GM23338 (cell line): ENCODE measurements at places on chromosomes 7 and 10. TPM values are rescaled to one million over a fixed set of nuclear protein-coding genes. Genes with fewer than 3 reads are reported as not detected.
A peak's percentile ranks its signal among the peaks of the same experiment; 100 is the strongest.

GRCh38 chr10:132879408-132880127 lies 62.8 kb downstream of the CFAP46 start:
- H3K36me3 ChIP-seq = no peaks in the 10 kb centered on the region
- H3K27me3 ChIP-seq = no peaks in the 10 kb centered on the region
- DNase-seq = no peak
- H3K27ac ChIP-seq = peak overlapping the region; percentile 45; the same call in 1 of the 2 replicates
- no peak overlapping the region for H3K4me3 ChIP-seq

DNA sequence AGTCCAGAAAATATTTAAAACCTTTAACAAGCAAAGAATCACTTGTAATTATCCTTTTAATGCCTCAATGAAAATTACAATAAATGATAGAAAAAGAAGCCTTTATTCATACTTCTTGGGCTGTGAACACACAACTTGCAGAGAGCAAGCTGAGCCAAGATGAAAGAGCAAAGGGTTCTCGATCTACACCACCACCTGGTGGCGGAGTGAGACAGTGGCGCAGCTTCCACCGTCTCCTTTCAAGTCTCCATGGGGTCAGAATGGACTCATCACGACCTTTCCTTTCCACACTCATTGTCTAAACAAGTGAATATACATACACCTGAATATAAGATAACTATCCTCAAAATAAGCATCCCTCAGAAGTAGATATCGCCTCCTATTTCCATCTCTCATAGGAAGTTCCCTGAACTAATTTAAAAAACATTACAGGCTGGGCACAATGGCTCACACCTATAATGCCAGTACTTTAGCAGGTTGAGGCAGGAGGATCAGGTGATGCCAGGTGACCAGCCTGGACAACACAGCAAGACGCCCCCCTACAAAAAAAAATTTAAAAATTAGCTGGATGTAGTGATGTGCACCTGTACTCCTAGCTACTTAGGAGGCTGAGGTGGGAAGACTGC lies 40.7 kb downstream of the ATE1 start:
- H3K36me3 ChIP-seq = no peaks in the 10 kb centered on the region
- H3K27ac ChIP-seq = no peak overlapping the region
- H3K4me3 ChIP-seq = no peak overlapping the region
- peak; percentile 85 for DNase-seq

CLRN3 gene
- total RNA-seq = not detected in 2 replicates

- peaks cover 37% of the 10 kb centered on the region for H3K4me1 ChIP-seq
- DNase-seq = peak; percentile 67
- no peaks in the 10 kb centered on the region for H3K27me3 ChIP-seq
These were observed 459.0 kb downstream of the GATA3 start for GRCh38 chr10:8513155-8514147.

DNA sequence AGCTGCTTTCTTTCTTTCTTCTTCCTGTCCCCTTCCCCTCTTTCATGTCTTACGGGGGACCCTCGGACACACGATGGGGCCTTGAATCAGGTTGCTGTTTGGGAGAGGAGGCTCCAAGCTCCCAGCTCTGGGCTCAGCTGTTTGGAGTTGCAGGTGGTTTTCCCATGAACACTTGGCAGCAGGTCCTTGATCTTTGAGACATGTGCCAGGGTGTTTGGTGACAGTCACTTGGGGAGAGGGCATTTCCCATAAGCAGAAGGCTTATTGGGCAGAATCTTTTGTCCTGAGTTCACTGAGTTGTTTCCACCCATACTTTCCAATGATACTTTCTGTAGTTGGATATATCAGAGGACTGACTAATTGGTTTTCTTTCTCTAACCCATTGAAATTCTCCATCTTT lies 104.7 kb upstream of the SH2B2 start:
- H3K36me3 ChIP-seq = peaks cover 8% of the 10 kb centered on the region
- DNase-seq = no peak
- no peaks in the 10 kb centered on the region for H3K4me1 ChIP-seq
- H3K27me3 ChIP-seq = no peaks in the 10 kb centered on the region
- no peak overlapping the region for H3K4me3 ChIP-seq
- H3K27ac ChIP-seq = no peak overlapping the region

DNA sequence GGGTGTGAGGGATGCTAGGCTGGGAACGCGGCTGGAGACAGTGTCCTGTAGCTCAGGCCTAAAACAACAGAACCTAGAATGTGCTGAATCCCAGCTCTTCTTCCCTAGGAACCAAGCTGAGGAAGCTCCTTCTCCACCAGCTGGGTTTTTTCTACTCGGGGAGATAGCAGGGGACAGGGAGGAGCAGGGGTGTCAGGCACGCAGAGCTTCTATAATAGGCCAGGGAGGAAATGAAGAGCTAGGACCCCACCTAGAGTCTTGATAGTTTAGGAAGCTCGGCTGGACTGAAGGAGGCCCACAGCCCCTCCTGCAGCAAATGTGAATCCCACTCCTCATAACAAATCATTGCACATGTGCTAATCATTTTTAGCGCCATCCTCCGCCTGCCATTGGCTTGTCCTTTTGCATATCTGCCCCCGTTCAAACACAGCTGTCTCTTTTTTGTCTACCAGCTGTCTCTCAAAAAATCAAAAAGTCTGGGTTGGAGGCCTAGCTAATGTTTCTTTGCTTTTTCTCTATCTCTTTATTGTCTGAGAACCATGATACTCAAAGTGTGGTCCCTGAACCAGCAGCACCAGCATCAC lies 24.1 kb upstream of the FAM180A start:
- no peak overlapping the region for H3K4me3 ChIP-seq
- no peaks in the 10 kb centered on the region for H3K4me1 ChIP-seq
- DNase-seq = no peak
- no peak overlapping the region for H3K27ac ChIP-seq
- no peaks in the 10 kb centered on the region for H3K36me3 ChIP-seq

DNA sequence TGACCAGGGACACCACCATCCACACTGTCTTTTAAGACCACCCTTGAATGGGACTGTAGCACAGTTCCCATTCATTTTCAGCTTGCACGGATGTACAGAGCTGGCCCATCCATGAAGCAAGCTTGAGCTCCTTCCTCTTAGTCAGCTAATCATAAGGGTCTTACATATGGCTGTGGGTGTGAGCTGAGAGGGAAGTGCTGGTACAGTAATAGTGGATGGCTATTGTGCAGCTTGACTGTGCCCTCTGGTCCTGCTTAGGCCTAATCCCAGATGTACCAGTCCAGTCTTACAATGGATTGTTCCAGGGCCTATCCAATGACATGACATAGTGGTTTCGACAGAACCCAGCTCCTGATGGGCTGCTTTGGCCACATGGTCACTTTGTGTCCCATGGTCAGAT lies 96.9 kb upstream of the ZNF438 start:
- no peaks in the 10 kb centered on the region for H3K4me1 ChIP-seq
- H3K36me3 ChIP-seq = no peaks in the 10 kb centered on the region
- no peak for DNase-seq
- no peak overlapping the region for H3K4me3 ChIP-seq
- no peak overlapping the region for H3K27ac ChIP-seq
- 0 out of 2 replicates have a peak, but pooled peaks cover 3% of the 10 kb centered on the region for H3K27me3 ChIP-seq

C7orf33 gene
- total RNA-seq = not detected in 2 replicates

- DNase-seq = peak; percentile 17
- no peak overlapping the region for H3K4me3 ChIP-seq
- no peaks in the 10 kb centered on the region for H3K4me1 ChIP-seq
- H3K36me3 ChIP-seq = no peaks in the 10 kb centered on the region
- no peaks in the 10 kb centered on the region for H3K27me3 ChIP-seq
These were observed 32.7 kb upstream of the RBAK start for GRCh38 chr7:5012985-5013384.

DNA sequence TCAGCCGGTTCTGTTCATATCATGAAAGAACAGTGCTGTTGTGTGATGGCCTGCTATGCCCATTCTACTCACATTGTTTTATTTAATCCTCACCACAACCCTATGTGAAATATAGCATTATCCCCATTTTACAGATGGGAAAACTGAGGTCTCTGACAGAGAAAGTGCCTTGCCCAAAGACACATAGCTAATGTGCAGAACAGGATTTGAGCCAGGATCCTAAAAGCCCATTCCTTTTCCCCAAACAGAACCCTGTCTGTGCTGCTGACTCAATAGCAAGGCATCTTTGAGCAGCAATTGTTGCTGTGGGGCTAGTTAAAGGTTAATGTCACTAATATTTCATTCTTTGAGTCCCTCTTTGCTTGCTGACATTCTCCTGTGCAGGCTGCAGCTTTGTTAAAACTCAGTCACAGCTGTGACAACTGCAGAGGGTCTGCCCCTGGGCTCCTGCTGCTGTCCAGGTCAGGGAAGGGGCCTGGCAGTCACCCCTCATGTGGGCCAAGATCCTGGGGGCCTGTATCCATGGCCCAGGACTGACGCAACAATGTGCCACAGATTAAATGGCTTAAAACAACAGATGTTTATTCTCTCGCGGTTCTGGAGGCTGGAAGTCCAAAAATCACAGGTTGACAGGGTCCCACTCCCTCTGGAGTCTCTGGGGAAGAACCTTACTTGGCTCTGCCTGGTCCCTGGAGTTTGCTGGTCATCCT lies 40.4 kb downstream of the AFAP1L2 start:
- no peaks in the 10 kb centered on the region for H3K36me3 ChIP-seq
- H3K27ac ChIP-seq = no peak overlapping the region
- no peaks in the 10 kb centered on the region for H3K27me3 ChIP-seq

PPP1R17 gene
- 0.27 and 0.52 TPM in 2 replicates for total RNA-seq

A1CF gene
- not detected in 2 replicates for total RNA-seq

DNA sequence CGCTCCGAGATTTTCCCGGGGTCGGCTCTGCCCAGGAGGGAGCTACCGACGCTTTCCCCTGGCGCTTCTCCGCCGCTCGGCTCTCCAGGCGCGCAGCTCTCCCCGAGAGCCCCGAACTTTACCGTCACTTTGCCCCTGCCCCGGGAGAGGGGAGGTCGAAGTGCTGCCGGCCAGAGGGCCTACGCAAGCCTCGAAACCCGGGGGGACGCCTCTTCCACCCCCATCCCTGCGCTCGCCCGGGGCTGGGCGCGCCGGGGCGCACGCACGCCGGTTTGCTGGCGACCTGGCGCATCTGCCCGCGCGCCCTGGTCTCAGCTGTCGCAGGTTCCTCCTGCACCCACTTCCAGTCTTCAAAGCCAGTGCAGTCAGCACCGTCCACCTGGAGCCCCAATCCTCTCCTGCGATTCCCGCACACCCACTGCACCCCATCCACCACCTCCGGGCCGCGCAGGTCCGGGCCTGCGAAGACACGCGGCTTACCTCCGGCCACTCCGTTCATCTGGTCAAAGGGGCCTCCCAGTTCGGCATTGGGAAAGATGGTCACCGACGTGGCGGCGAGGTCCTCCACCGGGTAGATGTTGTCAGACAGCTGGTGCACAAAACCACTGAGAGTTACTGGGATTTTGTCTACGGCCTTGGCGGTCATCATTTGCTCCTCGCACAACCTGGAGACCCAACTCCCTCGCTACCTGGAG lies 638 bp downstream of the EGR2 start:
- no peaks in the 10 kb centered on the region for H3K36me3 ChIP-seq
- peak; percentile 50 for DNase-seq
- no peak overlapping the region for H3K27ac ChIP-seq
- H3K27me3 ChIP-seq = peaks cover 70% of the 10 kb centered on the region

DNA sequence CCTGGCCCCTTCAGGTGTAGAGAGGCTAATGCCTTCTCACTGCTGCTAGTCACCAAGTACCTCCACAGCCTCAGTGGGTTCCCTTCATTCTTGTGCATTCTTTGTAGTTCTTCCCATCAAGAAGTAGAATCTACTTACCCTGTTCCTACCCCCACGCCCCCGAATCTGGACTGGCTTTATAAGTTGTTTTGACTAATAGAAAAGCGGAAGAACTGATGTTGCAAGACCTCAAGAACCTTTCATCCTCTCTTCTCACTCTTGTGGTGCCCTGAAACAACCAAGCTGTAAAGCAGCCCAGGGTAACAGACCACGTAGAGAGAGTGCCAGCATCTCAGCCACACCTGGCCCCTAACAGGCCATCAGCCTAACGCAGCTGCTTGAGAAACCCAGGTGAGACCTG lies 23.2 kb upstream of the LAMB1 start:
- H3K27me3 ChIP-seq = no peaks in the 10 kb centered on the region
- no peak overlapping the region for H3K4me3 ChIP-seq
- no peaks in the 10 kb centered on the region for H3K36me3 ChIP-seq
- DNase-seq = no peak
- no peak overlapping the region for H3K27ac ChIP-seq
- H3K4me1 ChIP-seq = no peaks in the 10 kb centered on the region

DNA sequence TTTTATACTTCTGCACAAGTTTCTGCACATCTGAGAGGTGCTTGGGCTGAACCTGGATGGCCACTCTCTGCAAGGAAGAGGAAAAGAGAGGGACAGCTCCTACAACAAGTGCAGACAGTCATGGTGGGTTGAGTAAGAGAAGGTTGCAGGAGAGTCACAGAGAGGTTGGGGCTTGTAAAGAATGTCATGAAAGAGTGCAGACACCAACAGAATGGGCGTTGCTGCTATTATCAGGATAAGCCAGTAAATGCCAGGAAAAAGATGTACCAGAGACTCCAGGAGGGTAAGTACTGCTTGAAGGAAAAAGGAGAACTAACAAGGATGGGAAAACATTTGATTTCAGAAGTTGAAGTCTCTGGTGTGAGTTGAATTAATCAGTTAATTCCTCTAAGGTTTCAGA lies 77.8 kb upstream of the NRP1 start:
- no peaks in the 10 kb centered on the region for H3K4me1 ChIP-seq
- H3K27me3 ChIP-seq = no peaks in the 10 kb centered on the region
- no peak for DNase-seq
- H3K4me3 ChIP-seq = no peak overlapping the region

AMZ1 gene
- total RNA-seq = 0.73 and 1.6 TPM in 2 replicates

- H3K4me1 ChIP-seq = peaks cover 25% of the 10 kb centered on the region
- no peak overlapping the region for H3K27ac ChIP-seq
- no peaks in the 10 kb centered on the region for H3K36me3 ChIP-seq
- no peak overlapping the region for H3K4me3 ChIP-seq
- no peak for DNase-seq
These were observed 26.2 kb upstream of the CYP26C1 start for GRCh38 chr10:93034426-93034825.

EPHA1 gene
- total RNA-seq = 119 and 154 TPM in 2 replicates

DNA sequence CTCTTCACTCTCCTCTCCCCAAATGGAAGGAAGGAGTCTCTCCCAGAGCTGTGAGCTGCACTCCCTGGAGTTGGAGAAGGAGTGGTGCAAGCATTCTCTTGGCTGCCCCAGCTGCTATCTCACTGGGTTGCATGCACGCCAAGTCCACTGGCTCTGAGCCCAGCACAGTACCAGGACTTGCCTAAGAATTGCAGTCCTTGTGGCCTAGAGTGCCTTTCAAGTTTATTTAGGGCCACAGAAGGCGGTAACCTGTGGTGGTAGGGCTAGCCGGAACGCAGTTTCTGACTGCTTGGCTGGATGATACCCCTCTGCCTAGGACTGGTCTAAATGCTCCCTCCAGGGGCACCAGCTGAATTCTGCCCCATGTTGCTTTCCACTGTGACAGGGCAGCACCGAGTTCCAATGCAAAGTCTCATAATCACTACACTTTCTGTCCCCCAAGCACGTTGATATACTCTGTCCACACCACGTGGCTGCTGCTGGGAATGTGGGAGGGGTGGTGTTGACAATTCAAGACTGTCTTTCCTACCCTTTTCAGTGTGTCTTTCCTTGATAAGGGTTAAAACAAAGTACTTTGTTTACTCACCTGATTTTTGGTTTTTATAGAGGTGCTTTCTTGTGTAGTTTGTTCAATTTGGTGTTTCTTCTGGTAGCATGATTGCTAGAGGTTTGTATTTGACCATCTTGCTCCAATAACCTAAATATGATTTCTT lies 57.0 kb downstream of the PHTF2 start:
- no peaks in the 10 kb centered on the region for H3K36me3 ChIP-seq
- no peak overlapping the region for H3K27ac ChIP-seq
- no peaks in the 10 kb centered on the region for H3K4me1 ChIP-seq
- H3K27me3 ChIP-seq = no peaks in the 10 kb centered on the region

GRCh38 chr10:102069071-102069470 lies 3.9 kb downstream of the HPS6 start:
- H3K4me3 ChIP-seq = no peak overlapping the region
- H3K36me3 ChIP-seq = no peaks in the 10 kb centered on the region
- no peaks in the 10 kb centered on the region for H3K27me3 ChIP-seq
- peaks cover 4% of the 10 kb centered on the region; the same call in 1 of the 2 replicates for H3K4me1 ChIP-seq
- no peak overlapping the region for H3K27ac ChIP-seq
